ENCODE measurements at places on chromosomes 4 and X. TPM values are rescaled to one million over a fixed set of nuclear protein-coding genes. Genes with fewer than 3 reads are reported as not detected.

Gene NIPAL1
- polyA plus RNA-seq: 1.8 TPM

Gene TENM3
- polyA plus RNA-seq: 24.3 TPM

Gene SYTL5
- 0.10 TPM for polyA plus RNA-seq

DNA sequence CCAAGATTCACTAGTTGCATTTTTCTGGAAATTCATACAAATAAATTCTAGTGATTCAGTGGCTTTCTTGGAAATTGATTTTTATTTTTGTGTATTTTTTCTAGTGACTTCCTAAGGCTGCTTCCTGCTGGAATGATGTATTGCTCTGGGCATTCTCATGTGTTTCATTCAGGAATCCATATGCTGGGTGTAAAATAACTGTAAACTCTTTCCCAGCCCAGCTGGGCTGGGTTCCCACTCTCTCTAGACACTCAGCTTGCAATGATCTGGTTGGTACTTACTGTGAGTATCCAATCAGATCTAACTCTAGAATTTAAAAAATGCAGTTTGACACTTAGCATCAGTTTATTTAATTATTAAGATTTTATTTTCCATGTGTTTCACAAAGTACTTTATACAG is 882.2 kb downstream of the STIM2 start:
- DNase-seq: peak; percentile 63

Gene ADH1A
- 0.49 TPM for polyA plus RNA-seq

Data from muscle of leg (tissue), 16 donors.